ENCODE measurements at places on chromosomes 1 and 21. TPM values are rescaled to one million over a fixed set of nuclear protein-coding genes. Genes with fewer than 3 reads are reported as not detected.
A peak's percentile ranks its signal among the peaks of the same experiment; 100 is the strongest.

GRCh38 chr1:45490121-45490625 lies 790 bp downstream of the TESK2 start:
- DNase-seq, result peak; percentile 50

DNA sequence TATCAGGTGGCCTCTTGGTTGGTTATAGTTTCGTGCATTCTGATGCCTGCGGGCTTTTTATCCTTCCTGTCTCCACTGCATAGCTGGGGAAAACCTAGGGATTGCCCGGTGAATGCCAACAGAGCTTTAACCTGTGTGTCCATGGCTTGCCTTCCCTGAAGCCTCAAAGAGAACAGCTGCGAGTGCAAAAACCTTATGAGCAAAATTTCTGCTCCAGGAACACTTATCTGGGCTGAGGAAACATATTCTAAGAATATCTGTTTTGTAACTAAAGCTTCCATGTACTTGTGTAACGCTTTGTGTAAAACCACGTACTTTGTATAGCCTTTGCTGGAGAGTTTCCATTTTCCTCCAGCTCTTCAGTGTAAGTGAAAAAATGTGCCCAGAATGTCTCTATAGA lies 7.2 kb downstream of the CNST start:
- DNase-seq, result no peak

DNA sequence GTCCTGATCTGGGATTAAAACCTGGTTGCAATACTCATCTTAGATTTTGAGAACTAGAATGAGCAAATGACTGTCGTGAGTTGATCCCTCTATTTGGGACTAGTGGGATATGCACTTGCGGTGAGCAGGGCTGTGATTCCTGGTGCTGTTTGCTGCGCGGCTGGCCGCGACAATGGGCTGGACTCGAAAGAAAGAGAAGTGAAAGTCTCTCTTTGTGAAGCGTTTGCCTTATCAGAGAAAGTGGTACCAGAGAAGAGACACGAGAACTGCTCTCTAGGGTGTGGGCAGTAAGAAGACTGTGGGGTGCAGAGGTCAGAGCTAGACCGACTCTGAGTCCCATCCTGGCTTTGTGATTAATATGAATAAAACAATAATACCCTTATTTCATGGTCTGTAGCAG lies 8.6 kb downstream of the ST6GALNAC3 start:
- no peak for DNase-seq

DNA sequence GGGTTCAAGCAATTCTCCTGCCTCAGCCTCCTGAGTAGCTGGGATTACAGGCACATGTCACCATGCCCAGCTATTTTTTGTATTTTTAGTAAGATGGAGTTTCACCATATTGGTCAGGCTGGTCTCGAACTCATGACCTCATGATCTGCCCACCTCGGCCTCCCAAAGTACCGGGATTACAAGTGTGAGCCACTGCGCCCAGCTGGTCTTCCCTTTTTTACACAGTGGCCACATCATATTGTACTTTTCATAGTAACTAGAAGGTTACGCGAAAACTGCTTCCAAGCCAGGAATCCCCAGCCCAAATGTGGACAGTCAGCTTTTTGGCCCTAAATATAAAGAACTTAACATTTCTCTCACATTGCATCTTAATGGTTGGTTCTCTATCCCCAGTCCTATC lies 4.2 kb downstream of the VASH2 start:
- DNase-seq, result no peak

- peak; percentile 86 for DNase-seq
Measured at GRCh38 chr1:214603819-214604252, 841 bp downstream of the CENPF start.

DNA sequence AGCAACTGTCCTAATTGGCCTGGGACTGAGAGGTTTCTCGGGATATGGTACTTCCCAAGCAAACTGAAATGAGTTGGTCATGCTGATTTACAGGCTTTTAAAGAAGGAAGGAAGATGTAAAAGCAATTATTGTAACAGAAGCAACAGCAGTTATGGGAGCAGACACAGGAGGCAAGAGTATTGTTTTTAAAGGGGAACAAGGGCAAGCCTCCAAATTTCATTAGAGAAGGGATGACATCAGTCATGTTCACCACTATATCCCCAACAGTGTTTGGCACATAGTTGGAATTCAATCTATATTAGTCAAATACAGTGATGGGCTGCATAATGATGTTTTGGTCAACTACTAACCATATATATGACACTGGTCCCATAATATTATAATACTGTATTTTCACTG lies 46.0 kb upstream of the JUN start:
- DNase-seq, result no peak

DNA sequence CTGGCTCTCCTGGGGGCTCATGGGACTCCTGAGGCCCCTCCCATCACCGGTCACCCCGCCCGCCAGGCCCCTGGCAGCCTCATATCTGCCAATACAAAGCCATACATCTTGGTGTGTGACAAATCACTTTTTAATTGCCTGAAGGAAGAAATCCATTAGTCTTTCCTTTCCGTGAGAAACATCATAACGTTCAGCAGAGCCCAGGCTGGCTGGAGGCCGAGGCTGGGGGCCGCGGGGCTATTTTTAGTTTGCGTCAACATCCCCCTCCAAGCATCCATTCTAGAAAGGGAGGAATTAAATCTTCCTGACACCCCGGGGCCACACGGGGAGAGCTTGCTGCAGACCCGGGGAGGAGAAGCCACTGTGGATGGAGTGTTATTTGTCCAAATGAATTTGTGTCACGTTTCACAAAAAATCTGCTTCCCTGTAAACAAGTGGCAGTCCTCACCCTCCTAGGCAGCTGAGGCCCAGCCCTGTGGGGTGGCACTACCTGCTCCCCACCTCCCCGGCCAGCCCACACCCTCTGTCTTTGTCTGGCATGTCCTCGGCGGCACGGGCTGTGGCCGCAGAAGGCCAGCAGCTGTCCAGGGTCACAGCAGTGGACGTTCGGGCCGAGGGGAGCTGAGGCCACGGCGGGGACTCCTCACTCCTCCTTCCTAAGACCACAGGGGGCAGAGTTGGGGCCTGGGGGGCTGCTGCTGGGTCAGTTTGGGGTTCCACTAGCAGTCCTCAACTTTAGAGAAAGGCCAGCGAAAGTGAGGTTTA lies 236.9 kb upstream of the VAMP3 start:
- DNase-seq, result peak; percentile 73

DNA sequence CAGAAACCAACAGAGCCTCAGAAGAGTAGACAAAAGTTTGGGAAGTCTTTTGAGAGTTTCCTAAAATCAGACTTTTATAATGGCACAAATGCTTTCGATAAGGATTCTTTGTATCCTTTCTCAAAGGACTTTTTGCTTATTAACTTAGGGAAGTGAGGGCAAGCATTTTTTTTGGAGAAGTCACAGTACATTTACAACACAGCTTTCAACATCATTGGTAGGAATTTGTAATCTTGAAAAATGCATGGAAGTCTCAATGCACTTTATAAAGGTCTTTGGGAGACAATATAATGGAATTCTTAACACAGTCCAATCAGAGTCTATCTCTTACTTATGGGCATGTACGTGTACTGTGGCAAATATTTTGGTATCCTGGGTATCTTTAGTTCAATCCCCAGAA lies 325.8 kb upstream of the NR5A2 start:
- no peak for DNase-seq

GRCh38 chr1:60598041-60598910 lies 484.1 kb upstream of the NFIA start:
- DNase-seq, result no peak

DNA sequence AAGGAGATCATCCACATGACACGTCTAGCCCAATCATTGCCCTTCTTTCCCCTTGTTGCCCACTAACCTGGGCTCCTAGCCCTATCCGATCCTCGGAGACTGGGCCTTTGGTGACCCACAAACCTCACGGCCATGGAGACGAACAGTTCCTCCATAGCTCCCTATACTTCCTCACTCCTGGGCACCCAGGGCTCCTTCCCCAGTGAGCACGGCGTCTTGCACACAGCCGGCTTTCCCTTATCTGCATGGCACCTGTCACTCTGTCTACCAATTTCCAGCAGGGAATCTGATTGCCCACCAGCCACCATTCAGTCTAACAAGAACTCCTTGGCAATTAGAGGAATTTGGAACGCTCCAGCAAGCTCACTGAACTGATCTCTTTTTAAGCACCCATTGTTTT lies 3.1 kb downstream of the GNG4 start:
- peak; percentile 58 for DNase-seq

GRCh38 chr21:37226041-37226920 lies 40.9 kb downstream of the VPS26C start:
- no peak for DNase-seq

DNA sequence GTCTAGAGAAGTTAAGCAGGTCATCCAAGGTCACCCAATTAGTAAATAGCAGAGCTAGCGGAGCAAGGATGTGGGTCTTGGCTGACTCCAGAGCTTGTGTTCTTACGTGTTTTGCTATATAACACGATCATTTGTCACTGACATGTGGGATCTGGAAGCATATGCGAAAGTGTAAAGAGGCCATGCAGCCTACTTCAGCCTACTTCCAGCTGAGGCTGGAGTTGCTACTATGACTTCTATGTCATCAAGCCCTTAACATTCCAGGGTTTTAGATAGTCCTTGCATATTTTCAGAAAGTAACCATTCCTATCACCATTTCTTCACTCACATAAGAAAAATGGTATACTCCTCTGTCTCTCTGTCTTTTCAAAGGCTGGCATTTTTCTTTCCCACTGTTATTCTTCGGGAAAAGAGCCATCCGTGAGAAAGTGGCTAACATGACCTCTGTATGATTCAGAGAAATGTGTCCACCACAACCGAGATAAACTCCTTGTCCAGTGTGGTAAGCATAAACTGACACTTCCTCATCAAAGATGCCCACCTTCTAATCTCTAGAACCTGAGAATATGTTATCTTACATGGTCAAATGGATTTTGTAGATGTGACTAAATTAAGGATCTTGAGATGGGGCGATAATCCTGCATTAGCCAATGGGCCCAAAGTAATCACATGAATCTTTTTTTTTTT lies 24.0 kb upstream of the ABL2 start:
- DNase-seq, result no peak

GRCh38 chr1:244796719-244797406 lies 38.6 kb upstream of the COX20 start:
- DNase-seq, result peak; percentile 79

DNA sequence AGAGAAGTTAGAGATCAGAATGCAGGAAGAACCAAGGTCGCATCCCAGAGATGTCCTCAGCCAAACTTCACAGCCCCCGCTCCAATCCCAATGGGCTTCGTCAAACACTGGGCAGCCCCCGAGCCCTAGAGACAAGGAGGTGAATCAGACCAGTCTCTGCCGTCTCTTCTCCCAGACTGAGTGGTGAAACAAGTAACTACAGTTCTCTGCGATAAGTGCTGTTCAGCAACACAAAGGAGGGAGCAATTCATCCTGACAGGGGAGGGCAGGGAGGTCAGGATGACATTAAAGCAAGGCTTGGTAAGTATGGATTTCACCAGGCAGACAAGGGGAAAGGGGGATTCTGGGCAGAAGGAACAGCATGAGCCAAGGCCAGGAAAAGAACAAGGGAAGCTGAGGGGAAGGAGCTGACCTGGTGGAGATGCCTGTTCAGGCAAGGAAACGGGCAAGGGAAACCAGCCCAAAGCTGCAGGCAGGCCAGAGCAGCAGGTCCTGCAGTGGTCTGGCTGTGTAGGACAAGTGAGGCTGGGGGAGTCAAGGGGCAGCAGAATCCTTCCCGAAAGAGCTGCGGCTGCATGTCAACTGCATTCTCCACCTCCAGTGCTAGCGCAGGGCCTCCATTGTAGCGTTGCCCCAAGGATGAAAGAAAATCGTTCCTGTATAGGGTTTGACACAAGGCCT lies 13.6 kb upstream of the ERI3 start:
- peak; percentile 63 for DNase-seq

DNA sequence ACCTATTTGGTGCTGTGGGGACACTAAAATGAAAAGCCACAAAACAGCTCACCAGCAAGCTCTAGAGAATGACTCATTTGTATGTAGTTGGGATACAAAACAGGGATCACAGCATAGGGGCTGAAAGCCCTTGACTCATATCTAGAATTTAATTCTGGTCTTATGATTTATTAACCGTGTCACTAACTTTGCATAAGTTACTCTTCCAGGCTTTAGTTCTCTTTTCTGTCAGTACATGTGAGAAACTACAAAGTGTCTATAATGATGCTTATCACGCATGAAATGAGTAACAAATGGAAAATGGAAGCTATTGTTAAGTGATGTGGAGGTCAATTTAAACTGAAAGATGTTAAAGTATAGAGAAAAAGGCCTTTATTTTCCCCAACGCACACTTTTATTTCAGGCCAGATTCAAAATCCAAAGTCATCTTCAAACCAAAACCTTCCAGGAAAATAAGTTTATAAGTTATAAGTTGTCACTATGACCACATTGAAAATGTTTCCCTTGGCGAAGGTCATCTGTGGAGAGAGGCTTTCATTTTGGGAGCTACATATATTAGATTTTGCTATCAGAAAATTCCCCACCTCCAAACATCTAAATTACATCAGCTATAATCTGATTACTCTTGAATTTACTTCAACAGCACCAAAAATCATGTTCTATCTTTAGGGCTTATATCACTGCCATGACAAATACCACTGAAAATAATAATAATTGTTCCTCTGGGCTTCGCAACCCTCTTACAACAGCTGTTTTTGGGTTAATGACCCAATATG lies 430.5 kb downstream of the MRPL39 start:
- no peak for DNase-seq

GRCh38 chr1:206079135-206079534 lies 26.2 kb downstream of the RHEX start:
- DNase-seq, result no peak

- no peak for DNase-seq
Measured at GRCh38 chr1:193476748-193477147, 290.3 kb upstream of the B3GALT2 start.

TGFB2 gene
- 12.7 TPM for total RNA-seq

HTR1D gene
- not detected for total RNA-seq

DNM3 gene
- total RNA-seq, result 0.72 TPM

NR1I3 gene
- not detected for total RNA-seq

KLHDC8A gene
- total RNA-seq, result not detected

AADACL3 gene
- not detected for total RNA-seq

CLCA4 gene
- not detected for total RNA-seq

OLFML3 gene
- total RNA-seq, result 418 TPM

FYB2 gene
- total RNA-seq, result not detected

PDZK1 gene
- 0.29 TPM for total RNA-seq

All from osteoblast (primary cell).